ENCODE measurements at places on chromosomes 5 and 9.

- peak; percentile 32 for DNase-seq
These were observed 39.1 kb downstream of the SH3RF2 start for GRCh38 chr5:145975361-145976066.

DNA sequence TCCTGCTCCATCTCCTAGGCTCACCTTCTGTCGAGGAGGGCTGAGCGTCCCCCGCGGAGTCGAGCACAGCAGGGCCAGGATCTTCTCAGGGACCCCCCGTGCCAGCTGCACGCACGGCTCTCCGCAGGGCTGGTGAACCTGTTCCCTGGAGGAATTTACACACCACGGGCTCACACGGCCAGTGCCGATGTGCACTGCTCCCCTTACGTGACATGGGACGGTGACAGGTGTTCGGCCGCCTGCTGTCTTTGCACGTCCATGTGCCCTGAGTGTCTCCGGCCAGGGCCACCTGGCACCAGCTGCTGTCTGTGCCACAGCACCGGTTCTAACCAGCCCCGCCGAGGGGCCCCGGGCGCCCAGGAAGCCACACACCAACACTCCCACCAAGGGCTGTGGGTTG lies 8.7 kb upstream of the AGPAT2 start:
- no peak for DNase-seq

GRCh38 chr5:137560420-137560819 lies 61.3 kb upstream of the SPOCK1 start:
- peak; percentile 67 for DNase-seq

DNA sequence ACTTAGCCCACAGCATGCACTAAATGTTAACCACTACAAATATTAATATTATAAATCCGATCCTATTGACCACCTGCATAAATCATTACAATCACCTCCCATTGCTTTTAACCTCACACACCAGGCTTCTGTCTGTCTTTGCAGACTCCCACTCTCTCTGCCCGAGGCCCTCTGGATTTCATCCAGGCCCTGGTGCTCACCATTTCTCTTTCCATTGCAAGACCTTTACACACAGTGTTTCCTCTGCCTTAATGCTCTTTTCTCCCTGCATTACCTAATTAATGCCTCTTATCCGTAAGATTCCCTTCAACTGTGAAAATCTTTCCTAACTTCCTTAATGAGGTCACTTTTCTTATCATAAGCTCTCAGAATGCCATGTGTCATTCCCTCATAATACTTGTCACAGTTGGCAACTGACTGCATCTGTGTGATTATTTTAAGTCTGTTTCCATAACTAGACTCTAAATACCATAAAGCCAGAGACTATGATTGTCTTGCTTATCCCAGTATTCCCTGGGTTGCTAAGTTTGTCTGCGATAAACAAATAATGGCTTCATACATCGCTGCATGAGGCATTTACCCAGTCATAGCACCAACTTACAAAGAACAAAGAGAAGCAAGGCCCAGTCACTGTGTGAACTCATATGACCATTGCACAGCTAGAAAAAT lies 155.1 kb downstream of the CCDC192 start:
- no peak for DNase-seq

DNA sequence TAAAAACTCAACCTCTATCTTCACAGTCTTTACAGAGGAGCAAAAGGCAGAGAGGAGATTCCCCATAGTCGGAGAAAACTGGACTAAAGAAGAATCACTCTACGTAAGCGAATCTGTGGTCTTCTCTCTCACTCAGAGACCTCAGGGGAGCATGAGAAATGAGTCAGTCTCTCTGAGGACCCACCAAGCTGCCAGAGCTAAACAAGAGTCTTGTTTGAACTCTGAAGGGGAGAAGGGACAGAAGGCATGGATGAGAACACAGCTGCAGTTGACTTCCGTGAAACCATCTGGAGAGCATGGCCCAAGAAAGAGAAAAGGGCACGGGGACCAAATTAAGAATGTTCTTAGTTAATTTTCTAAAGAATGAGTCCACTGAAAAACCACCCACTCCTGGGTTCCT lies 12.8 kb upstream of the MAN2A1 start:
- no peak for DNase-seq

DNA sequence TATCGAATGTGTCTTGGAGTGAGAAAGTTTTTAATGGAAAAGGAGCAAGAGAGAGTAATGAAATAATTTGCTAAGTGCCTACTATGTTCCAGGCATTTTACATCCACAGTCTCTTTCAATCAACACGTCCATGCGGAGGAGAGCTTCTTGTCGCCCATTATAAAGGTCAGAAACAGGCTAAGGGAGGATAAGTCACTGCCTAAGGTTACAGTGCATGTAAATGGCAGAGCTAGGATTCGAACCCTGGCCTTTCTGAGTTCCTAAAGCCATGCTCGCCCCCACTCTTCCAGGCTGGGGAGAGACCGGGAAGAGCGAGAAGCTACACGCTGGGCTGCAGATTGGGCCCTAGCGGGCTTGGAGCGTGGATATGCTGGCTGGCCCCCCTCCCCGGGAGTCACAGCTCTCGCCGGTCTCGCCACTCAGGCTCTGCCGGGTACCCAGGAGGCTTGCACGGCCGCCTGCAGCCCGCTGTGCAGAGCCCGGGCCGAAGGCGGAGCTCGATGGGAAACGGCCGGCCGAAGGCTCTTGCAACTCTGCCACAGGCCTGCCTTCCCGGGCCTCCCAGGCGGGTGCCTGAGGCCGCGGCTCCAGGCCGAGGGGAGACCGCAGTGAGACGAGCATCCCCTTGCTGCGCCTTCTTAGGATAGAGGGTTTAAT lies 775 bp upstream of the LHX2 start:
- DNase-seq = peak; percentile 67

DNA sequence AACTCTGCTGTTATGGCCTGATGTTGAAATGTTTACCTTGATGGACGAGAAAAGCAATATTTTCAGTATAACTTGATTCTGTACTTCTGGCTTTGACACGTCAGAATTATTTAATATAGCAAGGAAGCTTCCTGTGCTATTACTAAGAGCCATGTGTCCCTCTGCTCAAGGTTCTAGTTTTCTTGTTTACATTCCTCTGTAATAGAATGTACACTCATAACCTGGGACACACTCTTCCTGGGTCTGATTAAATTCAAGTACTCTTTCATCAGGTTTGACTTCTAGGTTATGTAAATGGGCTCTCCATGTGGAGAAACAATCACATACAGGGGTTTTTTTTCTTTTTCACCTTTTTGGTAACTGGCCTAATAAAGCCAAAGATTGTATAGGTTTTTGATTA lies 33.1 kb downstream of the GTF3C4 start:
- DNase-seq = peak; percentile 14

GRCh38 chr5:82610686-82611085 lies 332.5 kb upstream of the RPS23 start:
- DNase-seq = no peak

DNA sequence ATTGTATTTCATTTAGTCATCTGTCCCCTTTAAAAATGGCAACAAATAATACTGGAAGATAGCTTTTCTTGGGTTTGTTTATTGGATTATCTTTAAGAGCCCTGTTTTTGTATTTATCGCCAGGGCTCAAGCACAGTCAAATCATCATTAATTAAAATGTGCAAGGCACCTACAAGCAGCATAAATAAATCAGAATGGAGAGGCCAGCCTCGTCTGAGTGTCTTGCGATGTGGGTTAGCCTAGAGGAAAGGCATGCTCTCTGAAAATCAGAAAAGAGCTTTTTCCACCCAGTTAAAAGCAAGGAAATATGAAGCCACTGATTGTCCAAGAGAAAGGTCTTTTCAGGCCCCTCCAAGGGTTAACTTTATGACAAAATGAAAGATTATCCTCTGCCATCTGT lies 31.8 kb downstream of the ZFAND5 start:
- DNase-seq = no peak

Measured in GM23248 (cell line).